ENCODE measurements at places on chromosomes 4 and X. TPM values are rescaled to one million over a fixed set of nuclear protein-coding genes. Genes with fewer than 3 reads are reported as not detected.

GRCh38 chrX:2452317-2452784 is 48.4 kb downstream of the DHRSX start:
- no peaks in the 10 kb centered on the region for H3K27me3 ChIP-seq
- H3K36me3 ChIP-seq: no peaks in the 10 kb centered on the region
- no peak overlapping the region for H3K27ac ChIP-seq
- no peak for DNase-seq
- H3K4me1 ChIP-seq: peaks cover 6% of the 10 kb centered on the region

- H3K36me3 ChIP-seq: peaks cover 7% of the 10 kb centered on the region
- H3K27me3 ChIP-seq: no peaks in the 10 kb centered on the region
- no peaks in the 10 kb centered on the region for H3K4me1 ChIP-seq
These were observed 9.9 kb downstream of the MED12 start for GRCh38 chrX:71128166-71128833.

DNA sequence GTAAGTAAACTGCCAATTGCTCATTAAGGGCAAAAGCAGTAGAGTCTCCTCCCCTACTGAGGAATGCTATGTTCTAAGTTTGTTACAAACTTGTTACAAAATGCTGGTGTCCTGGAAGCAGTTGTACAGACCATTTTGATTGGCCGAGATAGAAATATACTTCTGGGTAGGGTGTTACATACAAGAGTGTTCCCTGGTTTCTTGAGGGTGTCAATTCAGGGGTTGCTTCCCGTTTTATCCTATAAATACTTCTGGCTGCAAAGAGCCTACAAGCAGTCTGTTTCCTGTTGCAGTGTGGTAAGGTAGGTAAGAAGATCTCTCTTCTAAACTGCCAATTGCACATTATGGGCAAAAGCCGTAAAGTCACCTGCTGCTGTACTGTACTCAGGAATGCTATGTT is 5.7 kb downstream of the TRPC5OS start:
- no peak overlapping the region for H3K4me3 ChIP-seq
- H3K36me3 ChIP-seq: no peaks in the 10 kb centered on the region
- no peak overlapping the region for H3K27ac ChIP-seq
- no peaks in the 10 kb centered on the region for H3K4me1 ChIP-seq
- no peaks in the 10 kb centered on the region for H3K27me3 ChIP-seq

DNA sequence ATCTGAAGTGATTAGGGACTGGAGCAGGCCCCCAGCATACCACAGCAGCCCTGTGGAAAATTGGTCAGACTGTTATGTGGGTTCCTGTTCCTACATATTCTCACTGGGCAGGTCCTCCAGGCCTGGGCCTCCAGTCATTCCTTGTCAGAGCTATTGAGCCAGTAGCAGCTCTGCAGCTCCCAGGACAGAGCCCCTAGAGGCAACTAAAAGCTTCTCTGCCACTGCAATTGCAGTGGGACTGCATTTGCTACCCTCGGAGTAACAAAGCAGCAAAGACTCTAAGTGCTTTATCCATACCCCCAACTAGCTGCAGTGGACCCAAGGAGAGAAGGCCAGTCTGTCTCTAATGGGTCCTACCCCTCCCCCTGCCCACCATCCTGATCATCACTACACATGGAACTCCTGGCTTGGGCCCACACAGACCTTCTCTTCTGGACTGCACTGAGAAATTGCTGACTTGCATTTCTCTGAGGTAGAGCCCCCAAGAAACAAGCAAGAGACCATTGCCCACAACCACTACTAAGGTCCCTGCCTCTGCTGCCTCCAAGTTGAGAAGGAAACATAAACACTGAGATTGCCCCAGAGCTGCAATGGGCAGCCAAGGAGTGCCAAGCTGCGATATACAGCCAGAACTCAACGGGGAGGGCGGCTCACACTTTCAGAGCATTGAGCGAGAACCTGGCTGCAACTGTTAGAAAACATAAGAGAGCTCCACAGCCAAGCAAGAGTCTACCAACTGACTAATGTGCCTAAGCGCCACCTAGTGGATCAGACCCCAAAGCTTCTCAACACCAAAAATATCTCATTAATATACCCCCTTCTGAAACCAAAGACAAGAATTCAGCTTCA is 738.7 kb upstream of the NDST4 start:
- H3K27me3 ChIP-seq: no peaks in the 10 kb centered on the region
- H3K27ac ChIP-seq: no peak overlapping the region
- peak; percentile 88 for DNase-seq
- H3K4me3 ChIP-seq: no peak overlapping the region

Gene HPGDS
- total RNA-seq: not detected

Gene USP53
- total RNA-seq: 1.4 TPM

Gene PABPC1L2A
- total RNA-seq: not detected
